ENCODE measurements at places on chromosomes 7 and 10.

GRCh38 chr7:6446838-6447580 lies 745 bp downstream of the DAGLB start:
- DNase-seq, result peak; percentile 69

DNA sequence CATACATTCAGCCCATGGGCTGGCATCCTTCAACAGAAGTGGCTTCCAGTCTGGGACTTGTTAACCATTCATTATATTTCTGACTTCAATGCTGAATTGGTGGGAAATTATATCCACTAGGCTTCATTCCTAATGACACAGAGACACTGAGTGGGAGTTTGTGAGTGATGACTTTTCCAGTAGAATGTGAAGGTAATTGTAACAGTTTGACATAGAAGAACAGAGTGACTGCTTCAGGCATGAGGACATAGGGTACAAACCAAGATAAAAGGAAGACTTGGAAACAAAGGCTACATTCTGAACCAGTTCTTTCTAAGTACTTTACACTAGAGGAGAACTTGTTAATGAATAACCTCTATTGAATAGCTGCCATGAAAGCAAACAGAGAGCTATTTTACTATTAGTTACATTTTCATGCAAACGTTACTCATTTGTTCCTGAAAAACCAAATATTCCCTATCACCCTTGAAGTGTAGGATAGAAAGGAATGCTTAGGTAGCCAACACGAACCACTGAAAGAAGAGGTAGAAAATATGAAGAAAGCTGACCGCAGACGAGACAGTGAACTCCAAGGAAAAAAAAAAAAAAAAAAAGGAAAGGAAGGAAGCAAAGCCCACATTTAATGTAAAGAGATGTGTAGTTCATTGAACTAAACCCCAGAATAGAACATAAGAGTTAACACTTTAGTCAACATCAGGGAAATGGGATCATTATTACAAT lies 237.0 kb upstream of the SEMA3C start:
- no peak for DNase-seq

DNA sequence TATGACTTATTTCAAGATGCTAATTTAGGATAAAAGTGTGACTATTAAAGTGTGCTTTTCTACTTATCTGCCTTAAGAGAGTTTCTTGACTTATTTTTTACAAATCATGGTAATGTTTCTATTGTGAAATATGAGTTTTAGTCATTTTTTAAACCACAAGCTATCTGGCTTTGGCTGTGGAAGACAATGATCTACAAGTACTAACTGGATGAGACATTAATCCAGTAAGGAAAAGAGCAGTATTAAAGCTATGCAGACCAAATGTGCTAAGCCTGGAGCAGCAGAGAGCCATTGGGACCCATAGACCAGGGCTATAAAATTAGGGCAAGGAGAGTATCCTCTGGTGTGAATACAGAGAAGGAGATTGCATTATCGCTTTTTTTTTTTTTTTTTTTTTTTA lies 92.4 kb downstream of the SEMA3A start:
- no peak for DNase-seq

- no peak for DNase-seq
These were observed 70.6 kb downstream of the STEAP1B start for GRCh38 chr7:22429386-22429785.

DNA sequence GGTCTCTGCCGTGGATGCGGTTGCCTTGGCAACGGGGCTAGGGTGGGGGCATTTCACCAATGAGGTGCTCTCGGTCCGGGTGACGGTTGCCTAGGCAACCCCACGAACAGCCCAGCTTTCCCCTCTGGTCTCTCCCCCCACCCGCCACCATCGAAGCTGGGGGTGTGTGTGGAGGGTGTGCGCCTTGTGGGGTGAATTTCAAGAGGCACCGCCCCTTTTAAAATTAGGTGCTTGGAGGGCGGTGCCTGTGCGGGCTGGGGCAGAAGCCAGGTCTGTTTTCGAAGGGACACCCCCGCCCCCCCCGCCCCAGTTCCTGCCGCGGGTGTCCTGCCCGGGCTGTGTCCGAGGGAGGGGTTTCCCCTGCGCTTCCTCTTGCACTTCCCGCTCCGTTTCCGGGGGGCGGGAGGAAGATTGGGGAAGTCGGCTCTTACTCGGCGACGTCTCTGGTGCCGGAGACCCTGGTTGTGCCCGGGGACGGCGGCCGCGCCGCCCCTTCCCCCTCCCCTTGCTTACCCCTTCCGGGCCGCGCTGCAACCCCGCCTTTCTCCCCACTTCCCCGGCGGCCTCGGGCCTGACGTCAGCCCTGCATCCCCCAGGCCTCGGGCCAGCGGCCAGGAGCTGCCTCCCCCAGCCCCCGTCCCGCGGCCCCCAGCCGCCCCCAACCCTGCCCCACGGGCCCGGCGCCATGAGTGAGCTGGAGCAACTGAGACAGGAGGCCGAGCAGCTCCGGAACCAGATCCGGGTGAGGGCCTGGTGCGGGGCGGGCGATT lies 2.2 kb downstream of the GNB2 start:
- peak; percentile 88 for DNase-seq

- no peak for DNase-seq
These were observed 16.5 kb downstream of the CYP3A43 start for GRCh38 chr7:99844328-99844727.

GRCh38 chr10:72259491-72260238 lies 14.1 kb upstream of the DDIT4 start:
- no peak for DNase-seq

DNA sequence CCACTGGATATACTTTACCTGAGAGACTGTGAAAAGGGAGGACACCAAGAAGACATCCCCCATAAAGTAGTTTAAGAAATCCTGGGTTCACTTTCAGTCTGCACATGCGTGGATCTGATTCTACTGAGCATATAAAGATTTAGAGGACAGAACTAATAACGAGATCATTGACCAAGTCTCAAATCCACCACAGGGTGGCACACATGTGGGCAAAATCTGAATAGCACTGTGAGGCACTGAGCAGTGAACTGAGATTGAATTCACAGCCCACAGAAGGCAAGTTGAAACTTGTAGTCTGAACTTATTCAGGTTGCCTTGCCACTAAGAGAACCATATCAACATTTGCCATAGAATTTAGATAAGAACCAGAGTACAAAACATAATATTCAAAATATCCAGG lies 818.6 kb downstream of the GRID1 start:
- DNase-seq, result no peak

DNA sequence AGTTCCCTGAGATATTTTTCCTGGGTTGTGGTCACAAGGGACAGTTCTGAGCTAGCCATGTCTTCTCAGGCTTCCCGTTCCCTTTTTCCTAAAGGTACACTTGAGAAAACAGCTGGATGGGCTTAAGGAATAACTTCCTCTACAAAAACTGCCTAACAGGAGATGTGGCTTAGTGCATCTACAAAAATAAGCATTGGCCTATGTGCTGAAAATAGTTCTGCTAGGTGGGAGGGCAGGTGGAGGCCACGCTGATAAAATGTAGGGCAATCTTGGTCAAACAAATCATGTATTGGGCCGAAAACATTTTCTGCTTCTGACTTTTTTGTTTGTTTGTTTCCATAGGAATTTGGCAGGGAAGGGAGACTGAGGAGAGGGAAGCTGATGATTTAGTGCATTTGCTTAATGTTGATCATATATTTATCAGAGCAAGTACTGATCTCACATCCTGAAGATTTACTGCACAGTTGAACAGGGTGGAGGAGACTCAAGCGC lies 409.4 kb upstream of the FZD8 start:
- no peak for DNase-seq

DNA sequence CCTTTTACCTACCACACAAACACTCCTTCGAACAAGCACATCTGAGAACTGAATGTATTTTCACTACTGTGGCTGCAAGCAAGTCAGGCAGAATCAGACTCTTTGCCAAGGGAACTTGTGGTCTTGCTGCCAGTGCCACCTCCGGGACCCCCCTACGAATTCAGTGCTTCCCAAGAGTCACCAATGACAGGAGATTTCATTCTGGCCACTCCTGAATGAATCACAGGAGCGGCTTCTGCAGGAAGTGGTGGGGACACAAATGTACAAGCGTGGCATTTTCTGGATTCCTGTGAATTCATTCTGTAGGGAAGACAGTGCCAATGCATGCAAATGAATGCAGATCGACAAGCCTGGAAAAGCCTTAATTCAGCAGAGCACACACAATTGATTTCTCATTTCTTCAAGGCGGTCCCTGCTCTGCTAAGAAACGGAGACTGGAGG lies 161.2 kb downstream of the CAMK1D start:
- no peak for DNase-seq

DNA sequence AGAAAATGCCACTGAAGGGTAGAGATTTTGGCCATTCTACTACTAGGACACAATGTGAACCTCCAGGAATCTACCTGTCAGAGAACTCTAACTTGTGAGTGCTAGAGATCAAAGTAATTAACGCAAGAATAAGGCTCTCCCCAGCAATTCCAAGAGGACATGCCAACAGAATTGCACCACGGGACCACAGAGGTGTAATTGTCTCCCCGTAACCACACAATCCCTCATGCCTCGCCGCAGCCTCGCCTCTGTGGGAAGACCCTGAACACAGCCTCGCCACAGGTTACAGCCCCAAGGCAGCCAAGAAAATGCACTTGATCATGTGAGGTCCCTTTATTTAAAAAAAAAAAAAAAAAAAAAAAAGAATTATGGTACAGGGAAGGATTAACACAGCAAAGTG lies 29.5 kb downstream of the CDCA7L start:
- DNase-seq, result no peak

DNA sequence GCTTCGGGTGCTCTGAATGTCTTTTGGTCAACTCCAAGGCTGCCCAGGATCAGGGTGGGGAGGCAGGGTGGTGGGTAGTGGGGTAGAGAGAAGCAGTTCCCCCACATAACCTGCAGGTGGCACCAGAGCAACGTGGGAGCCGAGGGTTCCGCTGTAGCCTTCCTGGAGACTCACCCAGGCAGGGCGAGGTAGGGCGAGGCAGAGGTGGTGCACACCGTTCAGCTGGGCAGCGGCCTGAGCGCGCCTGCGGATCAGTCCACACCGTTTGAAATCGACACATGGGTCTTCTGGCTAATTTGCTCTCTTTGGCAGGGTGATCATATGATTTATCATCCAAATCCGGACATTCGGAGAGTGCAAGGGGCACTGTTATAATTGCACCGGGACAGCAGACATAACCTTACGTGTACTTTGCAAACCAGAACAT lies 41.4 kb upstream of the MAP3K8 start:
- DNase-seq, result peak; percentile 77

DNA sequence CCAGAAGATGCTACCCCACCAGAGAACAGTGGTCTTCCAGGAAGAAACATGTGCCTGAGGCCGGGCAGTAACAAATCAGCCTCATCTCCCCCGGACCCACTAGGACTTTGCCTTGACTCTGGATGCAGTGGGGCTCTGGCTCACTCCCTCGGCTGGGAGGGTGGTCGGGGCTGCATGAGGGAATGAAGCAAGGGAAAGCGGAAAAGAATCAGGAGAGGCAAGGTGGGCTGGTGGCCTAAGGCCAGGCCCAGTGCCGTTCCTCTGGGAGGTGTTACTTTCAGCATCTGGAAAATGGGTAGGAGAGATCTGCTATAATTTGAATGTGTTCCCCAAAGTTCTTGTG lies 51.8 kb downstream of the CLEC2L start:
- DNase-seq, result no peak

DNA sequence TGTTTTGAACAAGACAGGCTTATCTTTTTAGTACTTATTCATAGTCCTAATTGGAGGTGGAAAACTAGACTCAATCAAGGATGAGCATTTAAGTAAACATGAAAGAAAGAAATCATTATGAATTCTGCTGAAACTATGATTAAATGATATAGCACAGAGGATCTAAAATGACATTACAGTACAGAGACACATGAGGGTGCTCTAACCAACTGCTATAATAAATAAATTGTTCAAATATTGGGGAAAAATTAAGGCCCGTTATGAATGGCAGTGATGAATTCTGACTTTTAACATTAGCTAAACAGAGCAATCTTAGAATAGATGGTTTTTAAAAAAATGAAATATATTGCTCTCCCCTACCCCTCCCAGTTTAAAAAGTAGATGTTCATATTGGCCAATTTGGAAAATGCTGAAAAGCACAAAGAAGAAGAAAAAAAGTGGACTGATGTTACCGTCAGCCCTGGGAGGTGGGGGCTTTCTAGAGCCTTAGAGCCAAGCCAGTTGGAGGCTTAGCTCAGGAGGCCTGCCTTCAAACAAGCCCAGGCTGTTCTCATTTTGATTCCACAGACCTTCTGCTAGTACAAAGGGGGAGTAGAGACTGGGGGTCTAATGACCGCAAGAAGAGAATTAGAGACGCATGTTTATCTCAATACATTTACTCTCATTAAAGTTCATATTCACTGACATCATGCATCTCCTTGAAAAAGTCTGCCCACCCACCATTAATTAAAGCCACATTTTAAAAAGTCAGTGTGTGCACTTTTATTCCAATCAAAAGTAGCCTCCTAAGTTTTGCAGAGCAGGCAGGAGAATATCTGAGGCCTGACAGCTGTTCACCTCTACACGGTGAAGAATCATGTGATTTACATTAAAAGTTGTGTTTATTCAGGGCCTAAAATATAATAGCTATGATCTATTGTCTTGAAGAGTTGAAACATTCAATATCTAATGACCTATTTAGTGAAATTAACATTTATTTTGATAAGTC lies 10.0 kb downstream of the WNT2 start:
- DNase-seq, result no peak

GRCh38 chr7:154858836-154859537 lies 143.9 kb downstream of the PAXIP1 start:
- DNase-seq, result no peak

GRCh38 chr10:59807629-59808620 lies 54.7 kb upstream of the MRLN start:
- DNase-seq, result no peak

DNA sequence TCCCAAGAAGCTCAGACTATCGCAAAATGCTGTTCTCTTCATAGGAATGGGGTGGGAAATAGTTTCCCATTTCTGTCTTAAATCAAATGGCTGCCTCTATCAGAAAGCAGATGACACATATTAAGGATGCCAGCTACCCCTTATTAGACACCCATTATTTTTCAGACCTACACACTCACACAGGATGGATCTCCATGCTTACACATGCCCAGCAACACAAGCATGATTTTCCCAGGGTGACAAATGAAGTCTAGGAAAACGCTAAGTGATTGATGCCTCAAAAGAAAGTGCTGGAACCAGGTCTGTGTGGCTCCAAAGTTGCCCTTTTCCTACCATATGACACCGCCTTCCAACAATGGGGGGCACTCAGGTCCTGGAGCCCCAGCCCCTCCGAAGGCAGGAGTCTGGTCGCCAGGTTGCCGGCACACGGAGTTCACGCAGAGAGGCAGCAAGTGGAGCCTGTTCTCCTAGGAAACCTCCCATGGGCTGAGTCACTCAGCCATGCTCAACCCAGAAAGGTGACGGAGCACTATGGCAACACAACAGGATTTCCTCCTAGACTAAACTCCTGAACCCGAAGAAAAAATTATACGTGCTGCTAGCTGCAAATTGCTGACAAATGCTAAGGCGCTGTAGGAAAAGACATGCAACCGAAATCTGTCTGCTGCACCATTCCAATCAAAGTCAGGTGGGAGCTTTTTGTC lies 19.8 kb downstream of the VOPP1 start:
- DNase-seq, result no peak

- no peak for DNase-seq
These were observed 221.5 kb downstream of the MBL2 start for GRCh38 chr10:52551046-52551445.

DNA sequence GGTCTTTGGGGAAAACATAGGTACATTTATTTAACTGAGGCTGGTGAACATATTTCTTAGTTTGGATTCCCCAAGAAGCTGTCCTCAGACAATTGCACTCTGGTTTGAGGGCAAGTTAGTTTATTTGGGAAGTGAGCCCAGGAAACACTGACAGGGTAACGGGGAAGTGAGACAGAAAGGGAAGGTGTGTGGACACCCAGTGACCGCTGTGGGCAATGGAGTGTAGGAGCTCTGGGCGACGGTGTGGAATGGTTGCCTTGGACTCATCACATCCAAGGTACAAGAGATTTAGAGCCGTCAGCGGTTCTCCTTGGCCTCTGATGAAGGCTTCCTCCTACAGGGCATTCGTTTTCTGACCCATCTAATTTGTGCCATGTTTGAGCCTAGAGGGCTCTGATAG lies 7.1 kb downstream of the MRC1 start:
- no peak for DNase-seq
